ENCODE measurements at places on chromosomes 3 and 15.

GRCh38 chr3:157370867-157371266 lies 65.8 kb upstream of the PTX3 start:
- DNase-seq: no peak

DNA sequence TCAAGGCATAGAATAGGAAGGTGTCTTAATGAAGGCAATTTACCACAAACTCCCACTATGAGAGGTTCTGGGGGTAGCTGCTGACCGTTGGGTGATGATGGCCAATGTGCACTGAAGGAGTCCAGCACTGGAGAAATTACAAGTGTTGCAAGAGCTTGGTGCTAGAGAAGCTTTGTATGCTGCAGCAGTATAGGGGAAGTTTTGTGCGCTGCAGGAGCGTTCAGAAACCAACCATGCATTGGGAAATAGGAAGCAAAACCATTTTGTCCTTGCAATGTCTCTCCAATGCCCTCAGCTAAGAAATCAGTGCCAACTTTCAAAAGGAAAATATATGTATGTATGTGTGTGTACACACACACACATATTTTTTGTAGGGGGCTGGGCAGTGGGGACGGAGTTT lies 441.6 kb upstream of the NAALADL2 start:
- DNase-seq: no peak

DNA sequence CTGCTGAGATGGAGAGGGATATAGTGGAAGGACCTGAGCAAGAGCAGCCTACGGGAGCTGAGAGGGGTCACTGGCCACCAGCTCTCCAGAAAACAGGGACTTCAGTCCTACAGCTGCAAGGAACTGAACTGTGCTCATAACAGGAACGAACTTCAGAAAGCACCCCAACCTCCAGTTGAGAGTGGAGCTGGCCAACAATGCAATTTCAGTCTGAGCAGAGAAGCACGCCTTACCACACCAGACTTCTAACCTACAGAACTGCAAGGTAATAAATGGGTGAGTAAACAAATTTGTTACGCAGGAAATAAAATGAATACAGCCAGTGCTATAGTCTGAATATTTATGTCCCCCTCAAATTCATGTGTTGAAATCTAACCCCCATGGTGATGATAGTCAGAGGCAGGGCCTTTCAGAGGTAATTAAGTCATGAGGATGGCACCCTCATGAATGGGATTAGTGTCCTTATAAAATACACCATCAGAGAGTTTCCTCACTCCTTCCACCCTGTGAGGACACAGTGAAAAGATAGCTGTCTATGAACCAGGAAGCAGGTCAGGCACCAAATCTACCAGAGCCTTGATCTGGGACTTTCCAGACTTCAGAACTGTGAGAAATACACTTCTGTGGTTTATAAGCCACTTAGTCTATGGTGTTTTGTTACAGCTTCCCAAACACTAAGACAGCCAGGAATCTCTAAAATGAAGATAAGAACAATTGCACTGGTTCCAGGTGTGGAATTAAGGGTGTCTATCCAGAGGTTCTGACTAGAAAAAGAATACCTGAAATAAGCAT lies 58.6 kb downstream of the SYNM start:
- DNase-seq: no peak

DNA sequence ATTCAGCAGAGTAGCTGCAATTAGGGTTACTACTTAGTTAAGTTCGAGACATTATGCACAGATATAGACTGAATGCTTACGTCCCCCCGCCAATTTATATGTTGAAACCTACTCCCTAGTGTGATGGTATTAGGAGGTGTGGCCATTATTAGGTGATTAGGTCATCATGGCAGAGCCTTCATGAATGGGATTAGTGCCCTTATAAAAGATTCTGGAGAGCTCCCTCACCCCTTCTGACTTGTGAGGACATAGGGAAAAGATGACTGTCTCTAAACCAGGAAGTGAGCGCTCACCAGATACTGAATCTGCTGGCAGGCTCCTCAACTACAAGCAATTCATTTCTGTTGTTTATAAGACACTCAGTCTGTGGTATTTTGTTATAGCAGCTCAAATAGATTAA lies 25.6 kb upstream of the TEX9 start:
- DNase-seq: peak; percentile 27

- peak; percentile 82 for DNase-seq
These were observed 135.1 kb downstream of the TMCO5A start for GRCh38 chr15:38069511-38070011.

- no peak for DNase-seq
These were observed 11.9 kb downstream of the UBL7 start for GRCh38 chr15:74449095-74449494.

DNA sequence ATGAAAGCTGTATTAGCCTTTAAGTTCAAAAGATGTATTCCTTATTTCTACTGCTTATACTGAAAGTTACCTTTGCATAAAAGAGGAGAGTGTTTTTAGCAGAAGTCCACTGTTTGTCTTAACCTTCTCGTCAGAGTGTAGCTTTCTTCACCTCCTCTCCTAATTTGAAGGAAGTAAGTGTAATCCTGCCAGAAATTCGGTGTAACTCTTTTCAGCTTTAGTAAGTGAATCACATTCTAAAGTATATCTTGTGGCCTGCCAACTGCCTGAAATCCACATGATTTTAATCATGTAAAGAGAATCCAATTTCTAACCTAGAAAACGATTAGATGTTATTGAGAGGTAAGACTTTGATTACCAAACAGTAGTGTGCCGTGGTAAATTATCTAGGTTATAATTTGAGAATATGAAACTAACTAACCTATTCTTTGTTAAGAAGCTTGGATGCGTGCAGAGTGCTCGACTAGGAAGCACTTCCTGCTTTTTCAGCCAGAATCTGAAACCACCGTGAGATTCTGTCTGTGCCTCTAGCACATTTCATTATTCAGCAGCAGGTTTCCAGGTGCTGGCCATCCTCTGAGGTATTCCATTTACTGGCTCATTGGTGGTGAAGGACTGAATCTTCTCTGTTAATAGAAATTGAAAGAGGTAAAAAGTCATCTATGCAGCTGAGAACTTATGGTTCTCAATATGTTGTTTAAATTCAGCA lies 7.5 kb downstream of the GYG1 start:
- peak; percentile 45 for DNase-seq

GRCh38 chr3:124628863-124629262 lies 101.4 kb upstream of the UMPS start:
- no peak for DNase-seq

GRCh38 chr3:180382638-180383180 lies 219.3 kb upstream of the TTC14 start:
- DNase-seq: no peak

DNA sequence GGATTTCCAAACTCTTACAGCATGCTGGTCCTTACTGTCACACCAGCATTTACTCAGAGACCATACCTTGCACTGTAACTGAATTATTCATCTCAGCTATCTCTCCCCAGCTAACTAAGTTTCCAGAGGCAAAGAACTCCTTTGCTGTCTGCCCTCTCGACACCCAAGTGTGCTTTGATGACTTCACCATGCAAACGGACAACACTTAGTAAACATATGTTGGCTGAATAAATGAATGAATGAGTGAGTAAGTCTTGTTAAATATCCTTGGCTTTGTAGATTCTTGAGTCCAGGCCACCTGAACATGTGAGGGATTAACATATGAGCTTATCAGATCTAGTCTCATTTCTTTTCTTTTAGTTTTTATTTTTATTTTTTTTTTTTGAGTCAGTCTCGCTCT lies 138.2 kb downstream of the PLD1 start:
- no peak for DNase-seq

DNA sequence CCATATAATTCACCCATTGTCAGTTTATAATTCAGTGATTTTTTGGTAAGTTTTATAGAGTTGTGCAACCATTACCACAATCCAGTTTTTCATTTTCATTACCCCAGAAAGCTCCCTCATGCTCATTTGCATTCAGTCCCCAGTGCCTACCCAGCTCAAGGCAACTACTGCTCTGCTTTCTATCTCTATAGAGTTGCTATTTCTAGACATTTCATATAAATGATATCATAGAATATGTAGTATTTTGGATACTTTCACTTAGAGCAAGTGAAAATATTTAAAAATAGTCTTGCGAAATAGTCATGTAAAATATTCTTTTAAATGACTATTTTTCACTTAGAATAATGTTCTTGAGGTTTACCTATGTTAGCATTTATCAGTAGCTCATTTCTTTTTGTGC lies 42.1 kb downstream of the ZNF654 start:
- DNase-seq: no peak

- no peak for DNase-seq
These were observed 91.4 kb upstream of the RPL32 start for GRCh38 chr3:12932754-12933153.

DNA sequence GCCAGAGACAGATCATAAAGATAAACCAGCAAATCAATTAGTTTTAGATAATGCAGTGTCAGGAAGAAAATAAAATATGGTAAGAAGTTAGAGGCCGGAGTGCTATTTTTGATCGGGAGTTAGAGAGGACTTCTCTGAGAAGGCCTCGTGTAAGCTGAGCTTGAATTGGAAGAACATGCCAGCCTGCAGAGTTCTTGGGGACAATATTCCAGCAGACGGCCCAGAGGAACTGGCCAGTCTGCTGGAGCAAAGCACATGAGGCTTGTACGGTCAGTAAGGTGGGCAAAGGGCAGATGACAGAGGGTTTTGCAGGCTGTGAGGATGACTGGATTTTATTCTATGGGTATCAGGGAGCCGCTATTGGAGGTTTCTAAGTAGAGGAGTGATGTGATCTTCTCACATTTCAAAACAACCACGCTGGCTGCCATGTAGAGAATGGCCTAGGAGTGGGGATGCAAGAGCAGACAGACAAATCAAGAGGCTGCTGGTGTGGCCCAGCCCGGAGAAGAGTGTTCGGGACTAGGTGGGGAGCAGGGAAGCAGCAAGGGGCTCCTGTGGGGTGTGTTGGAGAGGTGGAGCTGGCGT lies 84.0 kb downstream of the HES1 start:
- DNase-seq: no peak

GRCh38 chr3:100089812-100090668 lies 24.3 kb downstream of the FILIP1L start:
- peak; percentile 39 for DNase-seq

GRCh38 chr15:87973501-87974215 lies 282.9 kb downstream of the NTRK3 start:
- peak; percentile 71 for DNase-seq

- DNase-seq: no peak
These were observed 534.6 kb upstream of the ROBO2 start for GRCh38 chr3:76505202-76505845.

DNA sequence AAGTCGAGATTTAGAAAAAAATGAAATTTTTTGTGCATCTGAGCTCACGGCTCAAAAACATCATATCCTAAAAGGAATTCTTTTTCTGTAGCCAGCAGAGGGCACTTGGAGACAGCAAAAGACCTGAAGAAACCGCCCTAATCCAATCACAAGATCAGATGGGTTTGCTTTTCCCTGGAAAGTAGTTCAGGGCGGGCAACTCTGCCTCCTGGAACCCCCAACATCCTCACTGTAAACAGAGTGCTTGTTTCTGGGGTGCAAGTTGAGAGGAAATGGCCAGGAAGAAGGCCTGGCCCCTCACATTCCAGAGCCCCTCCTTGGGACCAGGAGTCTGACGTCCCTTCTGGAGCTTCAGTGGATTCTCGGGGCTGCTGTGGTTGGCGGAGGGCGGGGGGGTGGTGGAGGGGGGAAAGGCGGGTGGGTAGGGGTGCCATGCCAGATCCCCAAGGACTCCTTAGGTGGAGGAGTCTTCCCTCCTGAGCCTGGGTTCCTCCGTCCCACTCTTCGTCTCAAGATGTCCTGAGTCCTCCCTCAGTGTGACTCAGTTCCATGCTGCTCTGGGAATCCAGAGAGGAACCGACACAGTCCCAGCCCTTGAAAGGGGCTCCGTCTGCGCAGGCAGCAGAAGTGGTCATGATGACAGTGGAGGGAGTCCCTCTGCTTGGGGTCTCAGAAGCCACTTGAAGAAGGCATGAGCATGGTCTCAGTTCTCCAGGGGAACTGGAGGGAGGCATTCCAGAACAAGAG lies 35.9 kb downstream of the CCK start:
- DNase-seq: peak; percentile 45

GRCh38 chr3:70752051-70752450 lies 439.6 kb upstream of the MDFIC2 start:
- DNase-seq: no peak

DNA sequence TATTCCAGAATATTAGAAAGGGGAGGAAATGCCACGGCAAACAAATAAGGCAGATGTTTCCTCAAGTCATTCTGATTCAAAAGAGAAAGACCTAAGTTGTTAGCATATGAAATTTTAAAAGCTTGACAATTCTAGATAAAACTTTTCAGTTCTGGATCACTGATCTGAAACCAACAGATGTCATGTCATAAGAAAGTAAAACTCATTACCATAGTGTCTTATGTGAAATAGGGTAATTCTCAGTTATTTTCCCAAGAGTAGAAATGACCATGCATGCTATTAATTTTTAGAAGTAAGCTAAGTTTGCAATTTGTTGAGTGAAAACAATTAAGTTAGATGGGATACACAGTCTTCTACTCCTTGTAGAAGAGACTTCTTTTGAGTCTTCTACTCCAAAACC lies 630.3 kb downstream of the NAALADL2 start:
- DNase-seq: no peak

GRCh38 chr3:71754610-71755253 lies 1.1 kb downstream of the GPR27 start:
- DNase-seq: no peak

- DNase-seq: no peak
These were observed 74.5 kb downstream of the BFSP2 start for GRCh38 chr3:133474251-133474801.

- peak; percentile 31 for DNase-seq
These were observed 25.9 kb downstream of the SNX33 start for GRCh38 chr15:75673426-75674235.

DNA sequence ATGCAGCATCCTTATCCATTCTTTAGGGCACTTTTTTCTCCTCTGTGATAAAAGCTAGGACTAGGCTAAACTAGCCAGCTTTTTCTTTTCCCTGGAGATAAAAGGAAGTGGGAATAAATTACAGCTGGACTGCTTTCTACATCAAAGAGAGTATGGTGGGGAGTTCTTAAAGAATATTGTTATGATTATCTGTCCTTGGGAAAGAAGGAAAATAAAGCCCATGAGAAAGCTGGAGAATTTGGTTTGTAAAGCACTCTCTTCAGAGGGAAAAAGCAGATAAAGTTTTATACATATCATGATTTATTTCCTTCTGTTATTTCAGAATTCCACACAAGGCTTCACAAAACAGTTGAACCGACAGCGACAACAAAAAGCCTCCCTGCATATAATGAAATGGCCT lies 923.0 kb downstream of the DIPK2A start:
- DNase-seq: no peak

- DNase-seq: peak; percentile 90
These were observed 37.9 kb downstream of the UBR1 start for GRCh38 chr15:43067717-43068461.

DNA sequence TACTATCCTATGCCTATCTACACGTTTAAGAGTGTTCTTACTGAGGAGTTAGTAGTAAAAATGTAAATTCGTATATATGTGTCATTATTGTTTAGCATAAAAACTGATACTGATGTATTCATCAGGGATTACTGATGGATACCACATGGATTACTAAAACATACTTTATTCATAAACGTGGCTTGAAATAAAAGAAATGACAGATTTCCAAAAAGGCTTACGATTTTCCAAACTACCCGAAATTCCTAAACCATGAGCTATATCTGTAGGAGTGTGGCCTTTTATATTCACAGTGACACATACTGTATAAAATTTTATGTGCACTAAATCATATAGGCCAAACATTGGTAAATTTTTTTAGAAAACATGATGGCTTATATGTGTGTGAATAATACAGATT lies 6.9 kb downstream of the TSC22D2 start:
- no peak for DNase-seq

- DNase-seq: no peak
These were observed 143.3 kb downstream of the TCF12 start for GRCh38 chr15:57061696-57062095.

- no peak for DNase-seq
These were observed 26.5 kb upstream of the CLRN1 start for GRCh38 chr3:150998996-150999395.

Measured in mammary epithelial cell (primary cell).